Posterior vena cava (tissue), 2 donors: ENCODE measurements at places on chromosomes 4 and X. TPM values are rescaled to one million over a fixed set of nuclear protein-coding genes. Genes with fewer than 3 reads are reported as not detected.

Gene ITGB1BP2
- 13.0 TPM for total RNA-seq

Gene MCF2
- 0.33 TPM for total RNA-seq

Gene NDP
- total RNA-seq = not detected

GRCh38 chr4:98745366-98745765, 87.0 kb upstream of the TSPAN5 start:
- no peak for DNase-seq

DNA sequence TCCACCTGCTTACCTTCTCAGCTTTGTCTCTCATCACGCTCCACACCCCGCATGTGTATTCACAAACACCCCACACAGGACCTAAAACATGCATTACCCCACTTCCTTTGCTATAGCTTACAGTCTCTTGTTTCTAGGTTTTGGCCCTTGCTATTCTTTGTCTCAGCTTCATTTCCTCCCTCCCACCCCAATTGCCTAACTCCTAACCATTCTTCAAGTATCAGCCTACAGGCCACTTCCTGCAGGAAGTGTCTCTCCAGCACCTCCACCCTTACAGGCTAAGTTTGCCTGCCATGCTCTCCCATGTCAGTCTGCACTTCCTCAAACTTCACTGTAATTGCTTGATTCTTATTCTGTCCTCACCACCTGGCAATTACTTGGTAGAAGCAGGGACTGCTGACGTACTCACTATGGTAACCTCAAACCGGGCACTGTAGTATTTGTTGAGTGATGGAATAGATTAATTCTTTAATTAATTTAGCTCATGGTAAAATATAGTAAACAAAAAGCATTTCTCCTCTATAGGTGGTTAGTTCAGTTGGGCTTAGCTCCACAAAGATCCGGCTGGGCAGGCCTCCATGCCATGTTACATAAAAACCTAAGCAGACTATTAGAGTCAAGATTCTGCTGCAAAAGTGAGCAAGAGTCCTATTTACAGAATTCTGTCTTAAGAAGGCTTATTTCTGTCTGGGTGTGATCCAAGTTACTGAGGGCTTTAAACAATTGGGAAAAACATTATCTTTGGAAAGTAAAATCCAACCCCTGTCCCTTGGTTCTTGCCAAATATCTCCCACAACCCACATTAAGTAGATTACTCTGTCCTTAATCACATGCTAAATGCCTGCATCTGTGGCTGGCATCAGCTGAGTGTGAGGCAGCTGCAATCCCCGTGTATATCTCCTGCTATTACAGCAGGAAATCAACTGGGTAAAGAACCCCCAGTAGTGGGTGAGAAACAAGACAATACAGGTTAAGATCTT, 124.7 kb upstream of the CPEB2 start:
- DNase-seq = no peak

- DNase-seq = no peak
Observed at GRCh38 chr4:188143731-188144130, 4.5 kb downstream of the TRIML1 start.

- DNase-seq = no peak
Observed at GRCh38 chr4:130955520-130955919, 1859.6 kb downstream of the C4orf33 start.

DNA sequence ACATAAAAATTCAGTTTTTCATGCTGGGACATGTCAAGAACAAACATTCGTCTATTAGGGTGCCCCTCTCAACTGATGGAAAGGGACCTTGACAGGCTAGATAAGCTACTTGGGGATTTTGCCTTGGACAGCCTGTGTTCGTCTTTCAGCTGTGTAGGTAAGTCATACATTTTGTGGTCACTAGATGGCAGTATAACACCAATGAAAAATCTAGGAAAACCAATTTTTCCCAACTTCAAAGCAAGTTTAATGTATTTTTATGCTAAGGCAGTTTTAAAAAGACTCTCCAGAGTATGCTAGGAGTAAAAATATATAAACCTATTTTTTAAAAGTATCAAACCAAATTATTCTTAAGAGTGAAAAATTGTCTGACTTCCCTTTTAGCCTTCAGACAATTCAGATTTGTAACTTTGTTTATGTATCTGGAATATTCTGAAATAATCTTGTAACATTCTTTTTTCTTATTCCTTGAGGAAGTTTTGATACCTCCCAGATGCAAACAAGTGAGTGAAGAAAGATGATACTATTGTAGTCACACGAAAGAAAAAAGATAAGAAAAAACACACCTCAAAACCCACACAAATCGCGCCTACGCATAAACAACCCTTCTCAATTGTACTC, 158.3 kb downstream of the CPE start:
- no peak for DNase-seq

- no peak for DNase-seq
Observed at GRCh38 chr4:120354381-120354780, 287.7 kb upstream of the MAD2L1 start.

GRCh38 chr4:110666030-110666429, 43.2 kb upstream of the PITX2 start:
- DNase-seq = no peak

- DNase-seq = no peak
Observed at GRCh38 chrX:110228453-110228852, 89.4 kb downstream of the AMMECR1 start.

- no peak for DNase-seq
Observed at GRCh38 chr4:2172161-2172560, 69.8 kb downstream of the HAUS3 start.
